ENCODE measurements at places on chromosomes 11 and 22.

DNA sequence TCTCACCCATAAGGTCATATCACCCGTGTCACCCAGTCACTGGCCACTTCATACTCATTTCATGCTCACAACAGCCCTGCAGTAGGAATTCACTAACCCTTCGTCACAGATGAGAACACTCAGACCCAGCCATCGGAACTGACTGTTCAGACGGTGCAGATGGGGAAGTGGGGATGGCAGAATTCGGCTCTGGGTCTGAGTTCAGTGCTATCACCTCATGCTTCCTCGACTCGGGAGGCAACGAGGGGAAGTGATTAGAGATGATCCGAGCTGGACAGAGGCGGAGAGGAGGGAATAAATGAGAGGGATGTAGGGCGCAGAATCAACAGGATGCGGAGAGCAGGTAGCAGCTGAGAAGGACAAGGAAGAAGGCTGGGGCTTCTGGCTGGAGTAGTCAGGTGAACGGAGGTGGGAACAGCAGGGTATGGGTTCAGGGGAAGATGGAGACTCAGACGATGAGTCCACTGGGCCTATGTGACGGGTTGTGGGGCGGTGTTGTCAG lies 4.7 kb downstream of the B3GNT6 start:
- no peak for DNase-seq

- no peak for DNase-seq
Observed at GRCh38 chr11:110720431-110721275, 8.4 kb upstream of the ARHGAP20 start.

GRCh38 chr22:33321466-33321865 lies 263.3 kb upstream of the SYN3 start:
- DNase-seq = no peak

- no peak for DNase-seq
Observed at GRCh38 chr11:117835576-117835975, 11.0 kb upstream of the FXYD2 start.

DNA sequence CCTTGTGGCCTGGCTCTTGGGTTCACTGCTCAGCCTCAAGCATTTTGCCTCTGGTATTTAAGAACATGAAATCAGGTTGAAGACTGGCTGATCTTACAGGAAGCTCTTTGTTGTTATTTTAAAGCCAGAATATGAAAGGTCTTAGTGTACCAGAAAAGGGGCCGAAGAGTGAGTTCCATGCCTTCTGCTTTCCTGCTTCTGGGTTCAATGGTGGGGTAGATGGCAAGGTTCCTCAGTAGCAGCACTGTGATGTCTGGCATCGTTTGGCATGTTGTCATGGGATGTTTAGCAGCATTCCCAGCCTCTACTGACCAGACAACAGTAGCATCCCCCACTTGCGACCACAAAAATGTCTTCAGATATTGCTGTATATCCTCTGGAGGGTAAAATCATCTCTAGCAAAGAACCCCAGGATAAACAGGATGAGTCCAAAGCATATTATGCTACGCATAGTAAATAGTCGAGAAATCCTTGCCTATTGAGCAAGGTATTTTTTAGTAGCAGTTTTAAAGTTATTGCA lies 2.4 kb downstream of the VPS26B start:
- DNase-seq = no peak

DNA sequence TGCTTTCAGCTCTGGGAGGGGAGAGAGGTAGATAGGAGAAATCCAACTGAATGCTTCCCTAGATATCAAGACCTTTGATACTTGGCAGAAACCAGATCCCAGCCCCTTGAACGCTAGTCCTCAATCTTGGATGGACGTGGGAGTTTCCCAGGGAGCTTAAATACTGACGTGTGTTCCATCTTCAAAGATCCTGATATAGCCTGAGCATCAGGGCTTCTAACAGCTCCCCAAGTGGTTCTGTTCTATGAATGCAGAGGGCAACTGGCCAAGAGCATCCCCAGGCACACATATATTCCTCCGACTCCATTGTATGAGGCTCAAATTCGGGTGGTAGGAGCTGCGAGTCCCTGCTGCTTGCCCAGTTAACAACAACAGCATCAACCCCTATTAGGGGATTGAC lies 8.7 kb upstream of the ACCS start:
- DNase-seq = no peak

GRCh38 chr11:35688023-35688422 lies 25.4 kb downstream of the TRIM44 start:
- no peak for DNase-seq
